ENCODE measurements at places on chromosomes 4 and X.
A peak's percentile ranks its signal among the peaks of the same experiment; 100 is the strongest.

DNA sequence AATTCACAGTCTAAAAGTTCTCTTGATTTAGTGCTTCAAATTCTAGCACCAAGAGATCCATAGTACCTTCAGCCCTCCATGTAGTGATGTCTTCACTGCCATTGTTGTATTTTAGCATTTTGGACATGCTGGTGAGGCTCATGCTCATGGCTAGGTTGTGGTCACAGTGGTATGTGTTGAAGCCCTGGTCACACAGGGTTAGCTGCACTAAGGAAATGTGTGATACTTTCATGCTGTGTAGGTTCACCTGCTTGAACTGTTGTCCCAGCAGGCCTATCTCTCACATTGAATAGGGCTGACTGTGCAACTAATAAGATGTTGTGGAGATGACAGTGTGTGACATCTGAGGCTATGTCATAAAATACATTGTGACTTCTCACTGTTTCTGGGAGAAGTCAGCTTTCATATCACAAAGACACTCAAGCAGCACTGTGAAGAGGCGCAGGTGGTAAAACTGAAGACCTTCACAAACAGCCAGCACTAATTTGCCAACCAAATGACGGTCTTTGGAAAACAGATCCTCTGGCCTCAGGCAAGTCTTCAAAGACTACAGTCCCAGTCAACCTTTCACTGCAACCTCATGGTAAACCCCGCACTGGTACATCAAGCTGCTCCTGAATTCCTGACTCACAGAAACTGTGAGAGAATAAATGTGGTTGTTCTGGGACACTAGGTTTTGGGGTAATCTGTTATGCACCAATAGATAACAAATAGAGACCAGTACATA lies 17.4 kb upstream of the ADH4 start:
- no peak for DNase-seq

DNA sequence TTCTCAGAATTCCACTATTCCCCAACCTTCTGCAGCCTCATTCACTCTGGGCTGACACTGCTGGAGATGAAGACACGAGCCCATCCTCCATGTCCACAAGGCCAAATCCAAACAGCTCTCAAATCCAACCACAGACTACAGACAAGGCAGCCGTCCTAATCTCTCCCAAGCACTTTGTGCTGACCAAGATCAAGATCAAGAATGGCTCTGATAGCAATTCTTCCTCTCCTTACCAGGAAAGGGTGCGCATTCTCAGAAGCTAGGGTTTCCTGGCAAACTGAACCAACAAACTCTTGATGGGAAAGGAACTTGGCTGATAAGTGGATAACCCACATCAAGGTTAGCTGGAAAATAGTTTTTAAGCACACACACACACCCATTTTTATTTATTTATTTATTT lies 26.5 kb downstream of the RELL1 start:
- DNase-seq = no peak

DNA sequence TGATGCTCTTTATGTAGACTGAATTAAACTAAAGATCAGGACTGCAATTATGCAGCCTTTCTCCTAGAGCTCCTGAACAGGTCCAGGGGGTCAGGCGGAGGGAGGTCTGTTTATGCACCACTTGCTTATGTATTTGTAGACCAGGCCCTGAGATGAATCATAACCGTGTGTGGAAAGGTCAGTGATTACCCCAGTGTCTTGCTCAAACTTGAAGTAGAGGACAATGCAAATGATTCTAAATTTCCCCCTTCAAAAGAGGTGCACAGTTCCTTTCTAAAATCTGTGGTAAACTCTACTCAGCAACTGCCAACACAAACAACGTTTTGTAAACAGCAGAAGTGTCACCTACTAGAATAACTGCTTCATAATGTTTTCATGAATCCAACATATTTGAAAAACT lies 13.0 kb upstream of the TBC1D9 start:
- DNase-seq = no peak

GRCh38 chrX:120726294-120726693 lies 96.4 kb upstream of the C1GALT1C1 start:
- DNase-seq = no peak

- DNase-seq = peak; percentile 79
Measured at GRCh38 chrX:55135171-55135570, 46.4 kb downstream of the PAGE2 start.

- DNase-seq = no peak
Measured at GRCh38 chr4:8293131-8293975, 23.8 kb downstream of the HTRA3 start.

- DNase-seq = no peak
Measured at GRCh38 chr4:108751321-108751720, 11.5 kb downstream of the ETNPPL start.

GRCh38 chr4:95204873-95205272 lies 343.9 kb downstream of the UNC5C start:
- no peak for DNase-seq

DNA sequence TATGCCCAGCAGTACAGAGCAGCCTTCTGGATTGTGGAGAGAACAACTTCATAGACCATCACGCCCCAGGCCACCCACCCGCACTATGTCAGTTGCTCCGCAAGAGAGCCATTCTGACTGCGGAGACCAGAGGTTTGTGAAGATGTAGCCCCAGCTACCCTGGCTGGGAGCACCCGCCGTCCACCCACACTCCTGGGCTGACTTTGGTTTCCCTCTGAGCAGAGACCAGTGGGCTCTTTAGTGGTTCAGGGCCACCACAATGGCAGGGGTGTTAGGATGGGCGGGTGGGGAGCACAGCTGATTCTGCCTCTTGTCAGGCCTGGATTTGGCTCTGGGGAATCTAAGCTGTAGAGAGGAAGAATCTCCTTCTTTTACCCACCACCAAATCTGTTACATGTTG lies 313.4 kb downstream of the LDB2 start:
- no peak for DNase-seq

DNA sequence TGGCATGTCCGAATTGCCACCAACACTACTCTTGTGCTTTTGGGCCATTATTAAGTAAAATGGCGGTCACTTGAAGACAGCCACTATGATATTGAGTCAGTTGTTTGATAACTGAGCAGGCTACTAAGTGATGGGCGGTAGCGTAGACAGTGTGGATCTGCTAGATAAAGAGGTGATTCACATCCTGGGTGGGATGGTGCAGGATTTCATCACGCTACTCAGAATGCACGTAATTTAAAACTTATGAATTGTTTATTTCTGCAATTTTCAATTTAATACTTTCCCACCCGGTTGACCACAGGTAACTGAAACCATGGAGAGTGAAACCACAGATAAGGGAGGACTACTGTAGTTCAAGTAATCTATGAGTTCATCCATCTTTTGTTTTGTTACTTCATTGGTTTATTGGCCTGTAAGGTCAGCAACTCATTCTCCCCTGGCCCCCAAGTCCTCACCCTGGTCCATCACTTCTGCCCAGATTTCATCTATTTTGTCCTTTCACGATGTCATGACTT lies 2.9 kb downstream of the ARAF start:
- DNase-seq = no peak

DNA sequence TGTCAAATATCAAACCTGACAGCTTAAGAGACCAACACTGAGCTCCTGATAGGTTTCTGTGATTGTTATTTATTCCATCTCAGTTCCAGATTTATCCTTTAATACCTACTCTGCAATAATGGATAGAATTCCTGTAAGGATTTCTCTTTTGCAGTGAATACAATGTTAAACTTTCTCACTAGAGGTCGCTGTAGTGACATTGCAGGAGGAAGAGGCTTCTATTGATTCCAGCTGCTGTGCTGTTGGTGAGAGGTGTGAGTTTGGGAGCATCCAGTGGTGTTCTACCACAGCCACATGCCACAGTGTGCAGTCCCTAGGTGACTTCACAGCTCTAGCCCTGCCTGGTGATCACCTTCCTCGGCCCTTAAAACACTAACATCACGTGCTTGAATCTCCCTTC lies 34.6 kb upstream of the DCAF8L2 start:
- DNase-seq = no peak

DNA sequence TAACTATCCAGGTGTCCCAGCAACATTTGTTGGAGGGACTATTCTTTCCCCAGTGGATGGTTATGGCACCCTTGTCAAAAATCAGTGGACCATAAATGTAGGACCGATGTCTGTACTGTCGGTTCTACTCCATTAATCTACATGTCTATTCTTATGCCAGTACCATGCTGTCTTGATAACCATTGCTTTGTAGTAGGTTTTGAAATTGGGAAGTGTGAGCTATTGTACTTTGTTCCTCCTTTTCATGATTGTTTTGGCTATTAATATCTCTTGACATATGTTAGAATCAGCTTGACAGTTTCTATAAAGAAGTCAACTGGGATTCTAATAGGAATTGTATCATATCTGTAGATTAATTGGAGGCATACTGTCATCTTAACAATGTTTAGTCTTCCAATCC lies 112.7 kb downstream of the HNRNPD start:
- DNase-seq = no peak

GRCh38 chr4:31370866-31371465 lies 650.8 kb downstream of the PCDH7 start:
- DNase-seq = peak; percentile 27

- DNase-seq = no peak
Measured at GRCh38 chrX:119617517-119618164, 11.4 kb upstream of the NKRF start.

GRCh38 chr4:3044870-3045819 lies 29.2 kb downstream of the HTT-AS start:
- no peak for DNase-seq

DNA sequence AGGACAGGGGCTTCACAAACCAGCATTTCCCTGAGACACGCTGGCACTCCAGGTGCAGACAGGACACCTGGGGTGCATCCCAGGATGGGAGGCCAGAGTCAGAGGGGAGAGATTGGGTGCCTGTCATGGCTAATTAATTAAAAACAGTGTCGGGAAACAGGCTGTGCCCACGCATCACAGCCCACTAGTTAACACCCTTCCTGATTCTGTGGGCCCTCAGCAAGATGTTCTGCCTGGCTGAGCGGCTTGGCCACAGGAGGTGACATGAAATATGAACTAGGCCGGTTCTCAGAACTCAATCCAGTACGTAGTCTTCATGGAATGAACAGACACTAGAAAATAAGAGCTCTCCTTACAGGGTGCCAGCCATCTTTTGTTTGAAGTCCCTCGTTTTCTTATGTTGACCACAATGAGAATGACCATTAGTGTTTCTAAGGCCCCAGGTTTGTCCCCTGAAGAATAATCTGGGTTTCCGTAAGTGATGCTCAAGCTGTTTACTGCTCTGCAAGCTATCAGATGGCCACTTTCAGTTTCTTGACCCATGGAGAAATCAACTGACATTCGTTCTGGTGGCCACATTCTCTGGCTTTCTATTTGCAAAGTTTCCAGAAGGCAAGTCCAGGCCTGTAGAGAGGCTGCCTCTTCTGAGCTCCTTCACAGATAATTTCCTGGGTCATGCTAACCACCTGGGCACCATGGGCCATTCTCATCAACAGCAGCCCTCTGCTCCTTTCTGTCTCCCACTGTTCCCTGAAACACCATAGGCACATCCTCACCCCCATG lies 72.3 kb downstream of the SLC34A2 start:
- DNase-seq = no peak

- DNase-seq = no peak
Measured at GRCh38 chrX:153882086-153882498, 3.9 kb downstream of the L1CAM start.

GRCh38 chrX:17095161-17095560 lies 148.7 kb downstream of the REPS2 start:
- DNase-seq = no peak

DNA sequence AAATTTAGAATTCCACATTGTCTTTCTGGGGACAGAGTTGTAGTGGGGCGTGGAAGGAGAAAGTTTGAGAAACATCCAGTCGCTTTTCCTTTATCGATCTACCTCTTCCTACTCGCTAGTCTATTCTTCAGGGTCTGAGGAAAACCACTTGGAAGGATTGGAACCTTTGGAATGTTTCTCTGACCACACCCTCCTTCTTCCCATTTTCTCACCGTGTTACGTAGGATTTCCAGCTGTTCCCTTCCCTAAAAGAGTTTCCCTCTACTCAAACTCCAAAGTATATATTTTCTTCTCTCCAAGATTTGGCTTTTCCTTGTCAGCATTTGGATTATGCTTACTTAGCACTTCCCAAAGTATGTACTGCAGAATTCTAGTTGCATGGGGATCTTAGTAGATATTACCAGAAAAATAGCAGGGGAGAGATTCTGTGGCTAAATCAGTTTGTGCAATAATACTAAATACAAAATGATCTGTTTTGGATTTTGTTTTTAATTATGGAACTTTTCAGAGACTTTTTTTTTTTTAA lies 4.9 kb downstream of the ENPEP start:
- DNase-seq = no peak

DNA sequence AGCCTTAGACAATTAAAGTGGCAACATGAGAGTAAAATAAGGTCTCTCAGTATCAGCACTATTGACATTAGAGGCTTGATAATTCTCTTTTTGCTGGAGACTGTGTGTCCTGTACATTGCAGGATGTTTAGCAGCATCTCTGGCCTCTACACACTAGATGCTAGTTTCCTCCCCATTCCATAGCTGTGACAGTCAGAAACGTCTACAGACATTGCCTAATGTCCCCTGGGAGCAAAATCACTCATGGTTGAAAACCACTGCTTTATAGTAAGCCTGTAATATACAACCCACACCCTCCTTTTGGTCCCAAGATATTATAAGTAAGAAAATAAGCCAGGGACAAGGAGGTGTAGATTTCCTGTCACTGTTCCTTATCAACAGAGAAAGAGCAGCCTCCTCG lies 166.0 kb downstream of the FRMPD4 start:
- DNase-seq = no peak

DNA sequence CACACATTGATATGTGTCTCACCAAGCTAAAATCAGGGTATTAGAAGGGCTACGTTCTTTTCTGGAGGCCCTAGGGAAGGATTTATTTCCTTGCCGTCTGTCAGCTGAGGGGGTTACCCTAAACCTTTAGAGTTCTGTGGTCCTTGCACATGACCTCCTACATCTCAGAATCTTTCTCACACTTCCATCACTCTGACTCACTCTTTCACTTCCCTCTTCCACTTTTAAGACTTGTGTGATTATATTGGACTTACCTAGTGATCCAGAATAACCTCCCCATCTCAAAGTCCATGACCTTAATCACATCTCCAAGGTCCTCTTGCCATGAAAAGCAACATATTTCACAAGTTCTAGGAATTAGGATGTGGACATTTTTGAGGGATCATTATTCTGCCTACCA lies 53.6 kb upstream of the FUNDC1 start:
- DNase-seq = no peak

GRCh38 chr4:26208237-26208994 lies 112.4 kb upstream of the RBPJ start:
- no peak for DNase-seq

GRCh38 chr4:126778348-126778747 lies 854.4 kb upstream of the INTU start:
- no peak for DNase-seq

- DNase-seq = no peak
Measured at GRCh38 chrX:119523664-119524184, 41.5 kb downstream of the STEEP1 start.

- no peak for DNase-seq
Measured at GRCh38 chr4:185566425-185566824, 31.1 kb upstream of the PDLIM3 start.

DNA sequence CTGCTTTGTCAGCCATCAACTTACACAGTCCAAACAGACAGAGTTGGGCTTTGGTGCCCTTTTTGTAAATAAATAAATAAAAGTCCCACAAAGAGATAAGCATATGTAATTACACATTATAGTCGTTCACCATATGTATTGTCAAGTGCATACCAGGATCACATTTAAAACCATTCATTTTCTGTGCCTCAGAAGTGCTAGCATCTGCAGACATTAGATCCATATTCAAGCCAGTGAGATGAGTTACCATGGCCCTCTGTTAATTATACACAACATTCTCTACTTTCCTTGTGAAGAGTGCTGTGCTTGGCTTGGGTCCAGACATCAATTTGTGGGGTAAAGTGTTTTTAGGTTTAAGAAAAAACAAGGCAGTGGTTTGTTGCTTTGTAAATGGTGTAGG lies 76.8 kb downstream of the ENOX2 start:
- DNase-seq = no peak

GRCh38 chr4:136935305-136935704 lies 597.0 kb downstream of the PCDH18 start:
- DNase-seq = no peak
